ENCODE measurements at places on chromosomes 1 and 21.

- no peak for DNase-seq
Measured at GRCh38 chr1:61556631-61557030, 168.3 kb downstream of the TM2D1 start.

- DNase-seq, result no peak
Measured at GRCh38 chr21:40719615-40720014, 127.3 kb downstream of the DSCAM start.

DNA sequence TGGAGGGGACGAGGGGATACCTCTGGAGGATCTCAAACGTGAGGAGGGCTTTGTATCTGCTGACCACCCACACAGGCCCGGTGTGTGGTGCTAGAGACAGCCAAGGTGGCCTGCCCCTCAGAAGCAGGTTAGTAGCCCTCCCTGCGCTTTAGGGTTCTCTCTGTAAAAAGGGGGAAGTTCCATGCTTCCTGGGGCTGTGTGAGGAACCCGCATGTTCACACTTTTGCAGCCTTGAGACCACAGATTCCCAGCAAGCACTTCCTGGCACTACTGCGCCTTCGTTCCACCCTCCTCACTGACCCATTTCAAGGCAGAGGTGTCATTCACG lies 7.9 kb upstream of the GUCA2B start:
- no peak for DNase-seq

DNA sequence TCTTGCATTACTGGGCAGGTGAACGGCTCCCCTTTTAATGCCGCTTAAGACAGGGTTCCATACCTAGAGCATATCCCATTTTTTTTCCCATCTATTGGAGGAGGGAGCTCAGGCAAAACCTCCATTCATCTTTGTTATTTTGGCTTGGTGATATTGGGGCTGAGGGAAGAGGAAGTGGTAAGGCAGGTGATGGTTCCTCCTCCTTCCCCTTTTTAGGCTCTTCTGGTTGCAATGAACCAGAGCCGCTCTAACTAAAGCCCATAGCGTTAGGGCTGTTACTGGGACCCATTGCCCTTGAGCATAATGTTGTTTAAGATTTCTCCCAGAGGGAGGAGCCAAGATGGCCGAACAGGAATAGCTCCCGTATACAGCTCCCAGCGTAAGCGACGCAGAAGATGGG lies 21.1 kb downstream of the PYHIN1 start:
- no peak for DNase-seq

DNA sequence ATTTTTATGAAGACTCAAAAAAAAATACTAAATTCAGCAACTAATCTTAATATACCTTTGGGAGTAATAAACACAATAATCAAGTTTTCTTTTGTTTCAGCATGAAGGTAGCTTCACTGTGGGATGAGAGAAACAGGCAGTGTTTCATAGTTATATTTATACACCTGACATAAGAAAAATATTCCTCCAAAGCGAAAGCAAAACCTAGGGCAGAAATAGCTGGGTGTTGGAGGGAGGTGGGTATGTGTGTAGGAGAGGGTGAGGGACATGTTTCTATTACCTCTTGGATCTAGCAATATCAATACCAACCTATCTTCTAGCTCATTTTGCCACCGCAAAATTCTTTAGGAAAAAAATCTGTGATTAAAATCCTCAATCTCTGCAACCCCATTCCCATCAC lies 24.9 kb upstream of the MAN1A2 start:
- no peak for DNase-seq

DNA sequence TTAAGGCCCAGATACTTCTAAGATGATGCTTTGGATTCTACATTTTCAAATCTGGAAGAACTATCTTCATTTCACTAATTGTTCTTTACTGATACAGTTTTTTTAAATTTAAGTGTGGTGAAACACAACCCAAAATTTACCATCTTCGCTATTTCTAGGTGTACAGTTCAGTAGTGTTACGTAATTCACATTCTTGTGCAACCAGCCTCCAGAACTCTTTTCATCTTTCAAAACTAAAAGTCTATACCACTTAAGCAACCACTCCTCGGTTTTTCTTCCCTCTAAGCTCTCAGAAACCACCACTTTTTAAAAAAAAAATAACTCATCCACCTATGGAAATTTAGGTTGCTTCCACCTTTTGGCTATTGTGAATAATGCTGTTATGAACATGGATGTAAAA lies 220.7 kb downstream of the PDE4B start:
- no peak for DNase-seq

DNA sequence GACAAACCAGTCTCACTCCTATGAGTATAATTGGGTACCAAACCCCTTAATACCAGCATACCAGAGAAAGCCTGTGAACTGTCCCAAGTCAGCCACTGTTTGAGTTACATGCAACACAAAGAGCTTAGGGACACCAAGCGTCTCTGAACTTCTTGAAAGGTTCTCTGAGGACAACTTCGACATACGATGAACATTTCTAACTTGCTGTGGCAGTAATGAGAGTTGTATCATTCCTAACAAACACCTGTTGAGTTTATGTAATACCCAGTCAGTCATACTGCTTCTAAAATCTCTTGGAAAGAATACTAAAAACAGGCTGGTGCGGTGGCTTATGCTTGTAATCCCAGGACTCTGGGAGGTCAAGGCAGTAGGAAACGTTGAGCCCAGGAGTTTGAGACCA lies 18.4 kb downstream of the CCT8 start:
- no peak for DNase-seq

- DNase-seq, result no peak
Measured at GRCh38 chr1:67004176-67004575, 49.8 kb downstream of the SLC35D1 start.

DNA sequence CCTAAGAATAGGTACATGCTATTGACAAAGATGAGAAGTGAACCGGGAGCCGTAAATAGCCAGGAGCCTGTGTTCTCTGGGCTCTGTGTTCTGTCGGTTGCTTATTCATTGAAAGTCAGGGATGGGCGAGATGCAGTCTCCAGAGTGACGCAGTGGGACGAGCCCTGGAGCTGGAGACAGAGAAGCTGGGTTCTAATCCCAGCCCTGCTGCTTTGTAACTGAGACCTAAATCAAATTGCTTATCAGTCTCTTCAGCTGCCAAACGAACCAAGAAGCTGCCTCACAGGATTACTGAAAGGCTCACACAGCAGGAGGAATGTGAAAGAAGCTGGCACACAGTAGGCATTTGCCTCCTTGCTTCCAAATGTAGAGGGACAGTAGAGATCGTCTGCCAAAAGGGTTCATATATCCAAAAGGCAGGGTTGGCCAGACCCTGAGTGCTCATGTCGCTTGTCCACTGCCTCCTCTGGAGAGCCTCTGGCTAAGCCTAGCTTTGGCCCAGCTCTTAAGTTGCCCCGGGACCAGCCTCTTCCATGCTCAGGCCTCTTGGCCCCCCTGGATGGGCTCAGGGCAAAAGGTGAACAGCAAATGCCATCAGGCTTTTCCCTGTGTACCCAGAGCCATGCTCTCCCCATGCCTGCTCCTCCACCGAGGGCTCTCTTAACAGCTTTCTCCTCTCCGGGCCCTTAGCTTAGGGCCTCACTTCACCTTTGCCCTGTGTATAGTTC lies 134.2 kb upstream of the IPO9 start:
- no peak for DNase-seq

DNA sequence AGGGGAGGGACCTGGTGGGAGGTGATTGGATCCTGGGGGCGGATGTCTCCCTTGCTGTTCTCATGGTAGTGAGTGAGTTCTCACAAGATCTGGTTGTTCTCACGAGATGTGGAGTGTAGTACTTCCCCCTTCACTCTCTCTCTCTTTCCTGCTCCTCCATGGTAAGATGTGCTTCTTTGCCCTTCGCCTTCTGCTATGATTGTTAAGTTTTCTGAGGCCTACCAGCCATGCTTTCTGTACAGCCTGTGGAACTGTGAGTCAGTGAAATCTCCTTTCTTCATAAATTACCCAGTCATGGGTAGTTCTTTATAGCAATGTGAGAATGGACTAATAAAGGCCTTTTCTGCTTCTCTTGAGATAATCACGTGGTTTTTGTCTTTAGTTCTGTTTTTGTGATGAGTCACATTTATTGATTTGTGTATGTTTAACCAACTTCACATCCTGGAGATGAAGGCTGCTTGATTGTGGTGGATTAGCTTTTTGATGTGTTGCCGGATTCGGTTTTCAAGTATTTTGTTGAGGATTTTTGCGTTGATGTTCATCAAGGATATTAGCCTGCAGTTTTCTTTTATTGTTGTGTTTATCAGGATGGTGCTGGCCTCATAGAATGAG lies 45.5 kb downstream of the RABGAP1L start:
- DNase-seq, result no peak

- DNase-seq, result no peak
Measured at GRCh38 chr1:98088381-98088780, 167.5 kb upstream of the DPYD start.

- DNase-seq, result no peak
Measured at GRCh38 chr1:205371871-205372660, 15.3 kb upstream of the KLHDC8A start.

GRCh38 chr1:206067486-206068227 lies 14.7 kb downstream of the RHEX start:
- DNase-seq, result peak; percentile 81

DNA sequence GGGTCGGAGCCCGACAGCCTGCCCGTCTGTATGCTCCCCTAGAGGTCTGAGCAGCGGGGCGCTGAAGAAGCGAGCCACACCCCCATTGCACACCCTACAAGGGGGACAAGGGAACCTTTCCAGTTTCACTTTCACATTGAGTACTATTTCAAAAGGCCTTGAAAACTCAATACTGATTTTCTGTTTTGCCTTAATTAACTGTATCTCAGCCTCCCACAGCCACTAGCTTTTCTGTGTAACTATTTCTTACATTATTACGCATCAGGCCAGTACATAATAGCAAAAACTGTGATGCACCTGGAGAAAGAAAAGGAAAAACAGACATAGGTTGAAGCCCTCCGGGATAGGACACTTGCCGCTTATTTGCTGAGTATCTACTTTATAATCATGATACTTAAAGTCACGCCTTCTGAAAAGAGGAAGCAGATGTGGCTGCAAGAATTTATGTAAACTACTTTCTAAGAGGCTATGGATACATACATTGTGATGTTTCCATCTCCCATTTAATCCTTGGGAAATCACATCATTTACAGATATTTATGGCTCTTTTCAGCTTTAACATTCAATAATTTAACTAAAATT lies 1719.5 kb downstream of the MRPL39 start:
- DNase-seq, result no peak

- DNase-seq, result no peak
Measured at GRCh38 chr1:81499487-81499886, 301.2 kb upstream of the ADGRL2 start.

GRCh38 chr1:203453616-203454015 lies 22.0 kb upstream of the PRELP start:
- DNase-seq, result no peak

- no peak for DNase-seq
Measured at GRCh38 chr1:174131032-174131638, 28.2 kb upstream of the RABGAP1L start.

GRCh38 chr1:238621405-238621804 lies 730.7 kb upstream of the ZP4 start:
- DNase-seq, result no peak

DNA sequence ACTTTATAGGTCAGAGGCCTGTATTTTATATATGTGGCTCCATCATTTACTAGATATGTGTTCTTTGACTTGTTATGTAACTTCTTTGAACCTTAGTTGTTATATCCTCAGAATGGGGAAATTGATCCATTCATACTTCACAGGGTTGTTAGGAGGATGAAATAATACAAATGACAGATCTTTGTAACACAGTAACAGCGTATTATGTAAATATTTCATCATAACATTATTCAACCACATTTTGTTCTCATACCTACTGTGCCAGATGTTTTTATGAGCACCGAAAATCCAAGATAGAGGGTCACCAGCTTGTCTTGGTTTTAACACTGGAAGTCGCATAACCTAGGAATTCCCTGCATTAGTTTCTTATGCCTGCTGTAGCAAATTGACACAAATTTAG lies 3.3 kb downstream of the SUCO start:
- no peak for DNase-seq

DNA sequence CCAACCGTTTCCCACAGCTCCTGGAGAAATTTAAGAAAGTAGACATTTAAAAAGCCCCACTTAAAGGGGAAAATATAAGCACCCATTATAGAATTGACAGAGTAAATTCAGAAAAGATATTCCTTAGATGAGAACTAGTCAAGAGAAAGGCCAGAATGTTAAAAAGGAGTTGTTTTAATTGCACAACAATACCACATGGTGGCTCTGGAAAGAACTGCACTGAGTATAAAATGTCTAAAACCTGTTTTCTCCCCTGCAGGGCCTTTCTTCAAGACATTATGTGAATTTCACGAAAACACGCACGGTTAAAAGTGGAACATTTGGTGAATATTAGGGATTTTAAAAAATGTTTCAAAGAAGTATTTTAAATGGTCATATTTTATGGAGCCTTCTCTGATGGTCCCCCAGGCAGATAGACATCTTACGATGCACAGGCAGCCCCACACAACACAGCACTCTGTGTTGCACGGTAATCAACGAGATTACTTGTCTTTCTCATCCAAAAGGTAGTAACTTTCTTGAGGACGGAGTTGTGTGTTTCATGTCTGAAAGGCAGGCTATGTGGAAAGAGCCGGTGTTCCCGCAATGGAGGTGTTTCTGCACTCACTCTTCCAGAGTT lies 101.9 kb downstream of the PRRX1 start:
- DNase-seq, result no peak

DNA sequence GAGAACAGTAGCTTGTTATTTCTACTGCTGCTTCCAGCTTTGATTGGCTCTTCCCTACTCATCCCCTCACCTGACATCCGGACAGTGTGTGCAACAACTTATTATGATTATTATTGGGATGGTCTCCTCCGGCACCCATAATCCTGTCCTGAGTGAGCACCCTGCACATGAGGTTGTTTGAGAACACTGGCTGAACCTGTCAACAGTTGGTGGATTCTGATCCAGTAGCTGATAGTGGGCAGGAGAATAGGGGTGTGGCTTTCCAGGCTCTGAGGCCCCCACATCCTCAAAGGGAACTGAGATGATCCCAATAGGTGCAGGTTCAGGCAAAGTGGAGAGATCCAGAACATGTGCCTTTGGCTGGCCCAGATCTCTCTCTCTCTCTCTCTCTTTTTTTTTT lies 60.5 kb downstream of the RUNX1 start:
- no peak for DNase-seq

- no peak for DNase-seq
Measured at GRCh38 chr1:52567943-52568342, 15.1 kb upstream of the TUT4 start.

- DNase-seq, result no peak
Measured at GRCh38 chr1:210662291-210663050, 333.8 kb downstream of the HHAT start.

DNA sequence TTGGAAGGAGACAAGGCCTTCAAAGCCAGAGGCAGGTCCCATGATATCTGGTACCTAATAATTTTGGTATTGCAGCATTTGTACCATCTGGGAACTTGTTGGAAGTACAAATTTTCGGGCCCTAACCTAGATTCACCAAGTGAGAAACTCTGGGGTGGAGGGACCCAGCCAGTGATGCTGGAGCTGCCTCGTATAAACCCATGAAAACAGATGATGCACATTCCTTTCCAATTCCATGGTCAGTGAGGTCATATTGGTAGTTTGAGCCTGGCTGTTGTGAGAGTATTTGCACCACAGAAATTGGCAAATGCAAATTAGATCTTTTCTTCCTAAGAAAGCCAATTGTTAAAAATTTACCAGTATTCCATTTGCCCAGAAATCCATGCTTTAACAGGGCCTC lies 269.6 kb upstream of the PLXNA2 start:
- no peak for DNase-seq
